NCI-H2029 (cell line): ENCODE measurements at places on chromosomes 6 and 20.

- no peak for DNase-seq
These were observed 112.8 kb downstream of the BCAS1 start for GRCh38 chr20:53957451-53958172.

DNA sequence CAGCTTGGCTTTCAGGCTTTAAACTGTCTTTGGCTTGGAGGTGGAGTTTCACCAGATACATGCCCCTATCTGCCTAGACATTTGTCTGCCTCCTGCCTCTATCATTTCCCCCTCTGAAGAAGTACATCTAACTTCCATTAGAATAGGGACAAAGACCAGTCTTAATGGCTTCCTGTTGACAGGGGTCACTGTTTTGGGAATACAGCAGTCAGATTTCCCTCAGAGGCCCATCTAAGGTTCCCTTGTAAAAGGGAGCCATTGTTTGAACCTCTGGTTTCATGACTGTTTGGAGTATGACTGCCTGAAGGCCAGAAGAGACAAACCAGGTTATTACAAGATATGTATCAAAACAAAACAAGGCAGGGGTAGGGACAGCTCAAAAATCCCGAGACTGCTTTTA is 665.7 kb upstream of the GJE1 start:
- no peak for DNase-seq

DNA sequence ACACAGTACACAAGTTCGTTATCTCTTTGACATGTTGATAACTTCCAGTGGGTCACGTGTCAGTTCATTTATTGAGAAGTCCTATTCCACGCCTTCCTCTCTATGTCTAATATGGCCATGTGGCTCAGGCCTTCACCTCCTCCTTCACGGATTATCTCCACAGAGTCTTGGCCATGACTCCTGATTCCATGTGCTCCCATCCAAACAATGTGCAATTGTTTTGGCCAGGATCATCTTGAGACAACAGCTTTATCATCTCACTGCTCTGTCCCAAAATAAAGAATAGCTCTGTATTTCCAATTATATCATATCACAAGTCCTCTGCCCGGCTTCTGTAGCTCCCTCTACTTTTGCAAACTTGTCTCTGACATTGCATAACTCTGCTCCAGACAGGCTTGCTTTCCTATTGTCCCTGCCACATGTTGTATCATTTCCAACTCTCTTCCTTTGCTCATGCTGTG is 11.1 kb upstream of the TXNDC5 start:
- no peak for DNase-seq

GRCh38 chr6:93104195-93104817 is 315.1 kb downstream of the EPHA7 start:
- no peak for DNase-seq

DNA sequence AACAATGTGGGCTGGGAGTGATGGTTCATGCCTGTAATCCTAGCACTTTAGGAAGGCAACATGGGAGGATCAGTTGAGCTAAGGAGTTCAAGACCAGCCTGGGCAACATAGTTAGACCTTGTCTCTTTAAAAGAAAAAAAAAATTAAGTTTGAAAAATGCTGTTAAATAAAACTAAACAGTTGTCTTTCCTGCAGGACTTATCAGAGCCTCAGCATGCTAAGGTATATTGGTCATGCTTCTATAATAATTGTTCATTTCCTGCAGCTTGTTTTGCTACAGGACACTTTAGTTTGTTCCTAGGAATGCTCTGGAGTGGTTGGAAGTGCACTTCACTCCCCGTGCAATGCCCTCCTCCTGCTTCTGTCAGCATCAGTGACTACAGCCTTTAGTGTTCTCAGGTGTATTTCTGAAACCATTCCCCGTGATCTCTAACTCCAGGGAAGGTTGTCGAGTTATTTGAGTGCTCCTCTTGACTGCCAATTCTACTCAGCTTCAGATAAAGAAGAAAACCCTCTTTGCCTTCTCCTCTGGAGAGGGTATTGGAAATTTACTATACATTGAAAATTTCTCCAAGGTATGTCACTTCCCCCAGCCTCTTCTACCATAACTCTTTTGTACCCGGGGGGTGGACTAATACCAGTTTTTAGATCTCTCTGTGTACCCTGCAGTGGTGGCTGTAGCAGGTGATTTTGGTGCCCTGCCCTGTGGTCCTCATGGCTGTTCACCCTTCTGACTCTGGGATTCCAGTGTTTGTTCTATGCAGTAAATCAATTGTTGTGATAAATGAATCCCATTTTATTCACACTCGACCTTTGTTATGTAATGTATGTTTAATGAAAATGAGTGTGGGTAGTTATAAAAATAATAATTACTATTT is 33.8 kb downstream of the NHLRC1 start:
- DNase-seq = peak; percentile 26

GRCh38 chr6:106063448-106063850 is 22.7 kb upstream of the PRDM1 start:
- no peak for DNase-seq

- no peak for DNase-seq
These were observed 37.2 kb downstream of the SCML4 start for GRCh38 chr6:107786709-107787588.
